D341Med (cell line): ENCODE measurements at places on chromosomes 5 and 9.
A peak's percentile ranks its signal among the peaks of the same experiment; 100 is the strongest.

GRCh38 chr5:65825408-65826328, 100.7 kb upstream of the ERBIN start:
- DNase-seq: no peak

- DNase-seq: no peak
These were observed 111.1 kb downstream of the RGS3 start for GRCh38 chr9:113574441-113575262.

GRCh38 chr5:150299571-150300327, 3.0 kb downstream of the ARSI start:
- no peak for DNase-seq

DNA sequence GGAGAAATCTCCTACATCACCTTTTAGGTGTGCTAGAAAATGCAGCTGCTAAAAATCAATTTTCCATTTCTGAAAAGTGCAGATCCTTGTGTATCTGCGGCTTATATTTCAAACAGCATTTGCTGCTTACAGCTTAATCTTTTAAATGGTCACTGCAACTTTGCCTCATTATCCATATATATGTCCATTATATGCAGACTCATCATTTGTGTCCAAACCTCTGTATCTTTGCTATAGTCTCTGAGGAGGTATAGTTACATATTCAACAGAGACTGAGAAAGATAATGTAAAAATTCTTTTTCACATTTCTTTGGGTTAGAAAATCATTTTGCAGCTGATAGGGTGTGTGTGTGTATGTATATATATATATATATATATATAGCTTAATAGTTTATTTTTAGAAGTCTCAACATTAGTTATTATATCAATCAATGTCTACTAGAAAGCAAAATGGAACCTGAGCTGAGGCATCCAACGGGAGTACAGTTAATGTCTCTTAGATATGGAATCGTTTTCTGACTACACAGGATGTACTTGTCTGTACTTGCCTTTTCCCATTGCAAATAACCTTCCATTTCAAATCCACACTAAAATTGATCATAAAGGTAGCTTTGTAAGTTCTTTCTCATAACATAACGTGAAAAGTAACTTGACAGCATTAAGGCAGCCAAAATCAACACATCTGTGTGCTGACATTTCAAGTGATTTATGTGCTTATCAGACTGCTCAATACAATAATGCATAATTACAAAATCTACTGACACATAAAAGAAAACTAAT, 267.0 kb upstream of the HAPLN1 start:
- no peak for DNase-seq

DNA sequence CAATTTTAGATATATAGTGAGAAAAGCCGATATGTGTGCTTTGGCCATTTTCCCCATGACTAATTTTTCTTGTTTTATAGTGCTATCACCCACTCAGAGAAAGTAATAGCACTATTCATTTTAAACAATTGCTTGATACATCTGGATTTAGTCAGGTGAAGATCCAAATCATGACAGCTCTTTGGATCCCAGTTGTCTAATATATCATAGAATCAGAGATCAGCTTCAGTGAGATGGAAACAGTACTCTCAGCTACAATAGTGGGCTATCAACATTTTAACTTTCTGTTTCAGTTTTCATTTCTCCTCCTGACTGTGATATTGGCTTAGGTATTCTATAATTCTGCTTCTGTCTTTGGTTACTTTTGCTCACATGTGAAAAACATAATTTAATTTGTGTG, 38.7 kb downstream of the VCAN start:
- no peak for DNase-seq

DNA sequence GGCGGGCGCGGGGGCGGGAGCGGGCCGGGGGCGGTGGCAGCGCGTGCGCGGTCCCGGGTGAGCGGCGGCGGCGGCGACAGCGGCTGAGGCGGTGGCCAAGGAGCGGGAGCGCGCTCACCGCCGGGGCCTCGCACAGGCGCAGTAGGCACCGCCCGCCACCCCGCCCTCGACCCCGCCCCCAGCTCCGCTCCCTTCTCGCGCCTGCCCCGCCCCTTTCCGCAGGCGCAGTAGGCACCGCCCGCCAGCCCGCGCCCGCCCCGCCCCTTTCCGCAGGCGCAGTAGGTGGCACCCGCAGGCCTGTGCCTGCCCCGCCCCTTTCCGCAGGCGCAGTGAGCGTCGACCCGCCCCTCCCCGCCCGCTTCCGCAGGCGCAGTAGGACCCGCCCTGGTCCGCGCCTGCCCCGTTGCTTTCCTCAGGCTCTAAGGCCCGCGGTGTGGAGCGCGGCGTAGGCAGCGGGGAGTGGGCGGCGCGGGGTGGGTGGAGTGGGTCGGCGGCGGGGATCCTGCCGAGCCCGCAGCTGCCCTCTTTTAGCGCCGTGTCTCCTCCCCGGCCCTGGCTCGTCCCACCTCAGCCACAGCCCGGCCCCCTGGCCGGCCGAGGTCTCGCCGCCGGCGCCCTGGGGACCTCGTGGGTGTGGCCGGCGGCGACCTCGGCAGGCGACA, at the start of gene CAMSAP1:
Gene CAMSAP1 (minus strand): TSS at position 116 of the 662 bp plus-strand sequence. CDS start 387 bp downstream, outside the sequence.
- DNase-seq: peak; percentile 99

- DNase-seq: no peak
These were observed 167.3 kb upstream of the MOCS2 start for GRCh38 chr5:53276825-53277224.

DNA sequence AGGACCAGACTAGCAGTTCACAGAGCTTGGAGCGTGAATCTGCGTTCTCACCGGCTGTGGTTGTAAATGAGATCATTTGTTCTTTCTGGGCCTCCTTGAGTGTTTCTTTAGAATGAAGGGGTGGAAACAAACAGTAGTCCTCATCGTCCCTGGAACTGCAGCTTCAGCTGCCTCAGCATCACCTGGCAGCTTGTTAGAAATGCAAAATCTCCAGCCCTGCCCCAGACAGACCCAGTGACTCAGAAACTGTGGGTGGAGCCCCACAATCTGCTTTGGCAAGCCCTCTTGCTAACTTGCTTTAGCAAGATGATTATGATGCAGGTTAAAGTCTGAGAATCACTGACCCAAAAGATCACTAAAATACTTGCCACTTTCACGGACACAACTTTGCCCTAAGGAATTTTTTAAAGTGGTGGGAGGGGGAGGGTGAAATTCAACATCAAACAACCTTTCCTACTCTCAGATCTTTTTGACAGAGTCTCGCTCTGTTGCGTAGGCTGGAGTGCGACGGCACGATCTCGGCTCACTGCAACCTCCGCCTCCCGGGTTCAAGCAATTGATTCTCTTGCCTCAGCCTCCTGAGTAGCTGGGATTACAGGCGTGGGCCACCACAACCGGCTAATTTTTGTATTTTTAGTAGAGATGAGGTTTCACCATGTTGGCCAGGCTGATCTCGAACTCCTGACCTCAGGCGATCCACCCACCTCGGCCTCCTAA, 86.0 kb downstream of the BRINP1 start:
- no peak for DNase-seq

GRCh38 chr5:148799737-148800527, 26.5 kb upstream of the ADRB2 start:
- no peak for DNase-seq

GRCh38 chr5:105506692-105507277, 1944.2 kb upstream of the NUDT12 start:
- DNase-seq: peak; percentile 50

GRCh38 chr9:18726546-18726945, 252.6 kb downstream of the ADAMTSL1 start:
- DNase-seq: no peak

- DNase-seq: peak; percentile 55
These were observed 211.3 kb downstream of the FAM114A2 start for GRCh38 chr5:153827397-153827796.

DNA sequence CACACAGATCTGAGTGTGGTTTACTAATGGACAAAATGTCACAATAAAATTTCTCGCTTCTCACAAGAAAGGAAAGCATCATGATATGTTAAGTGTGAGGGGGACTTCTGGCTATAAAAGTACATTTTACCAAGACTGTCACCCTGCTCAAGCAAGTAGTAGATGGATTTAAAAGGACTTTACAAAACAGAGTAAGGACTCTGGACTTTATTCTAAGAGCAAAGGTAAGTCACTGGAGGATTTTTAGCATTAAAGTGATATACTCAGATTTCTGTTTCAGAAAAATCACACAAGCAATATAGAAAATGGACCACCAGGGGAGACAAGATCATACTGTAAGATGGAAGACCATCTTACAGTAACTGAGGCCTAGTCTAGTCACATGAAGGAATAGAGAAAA, 19.7 kb downstream of the FANCC start:
- no peak for DNase-seq

DNA sequence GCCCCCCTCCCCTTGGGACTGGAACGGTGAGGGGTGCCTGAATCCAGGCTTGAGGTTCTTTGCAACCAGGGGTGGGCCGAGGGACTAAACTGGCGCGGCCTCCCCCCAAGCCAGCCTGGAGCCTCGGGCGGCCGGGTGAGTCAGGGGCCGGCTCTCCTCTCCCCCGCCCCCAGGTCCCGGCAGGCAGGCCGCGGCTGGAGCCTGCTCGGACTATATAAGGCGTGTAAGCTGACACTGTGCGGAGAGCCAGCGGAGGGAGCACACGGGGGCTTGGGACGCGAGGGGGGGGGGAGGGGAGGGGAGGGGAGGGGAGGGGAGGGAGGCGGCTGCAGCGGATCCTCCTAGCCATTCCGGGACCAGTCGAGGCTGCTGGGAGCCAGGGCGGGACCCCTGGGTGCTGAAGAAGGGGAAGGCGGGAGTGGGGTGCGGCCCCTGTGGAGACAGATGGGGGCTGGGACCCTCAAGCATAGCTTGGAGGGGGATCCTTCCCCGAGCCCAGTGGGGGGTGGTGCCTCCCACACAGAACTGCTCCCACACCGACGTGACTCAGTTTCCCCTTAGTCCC, 595 bp downstream of the PDLIM7 start:
- peak; percentile 83 for DNase-seq

GRCh38 chr5:171137768-171138525, 171.1 kb upstream of the TLX3 start:
- no peak for DNase-seq

DNA sequence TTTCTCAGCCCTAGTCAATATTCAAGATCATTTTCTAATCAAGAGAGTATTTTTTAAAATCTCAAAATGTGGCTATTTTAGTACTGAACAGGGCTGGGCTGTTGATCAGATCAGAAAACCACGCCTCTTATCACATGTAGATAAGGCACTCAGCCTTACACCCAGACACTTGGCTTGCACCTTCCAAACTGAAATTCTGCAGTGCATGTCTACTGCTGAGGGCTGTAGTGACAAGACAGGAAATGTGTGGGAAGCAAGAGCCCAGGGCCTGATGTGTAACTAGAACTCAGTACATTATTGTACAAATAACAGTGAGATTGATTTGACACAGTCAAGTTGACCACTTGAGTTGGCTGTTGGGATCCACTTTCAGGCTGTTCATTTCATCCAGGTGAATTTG, 48.6 kb downstream of the UBE2QL1 start:
- DNase-seq: no peak

GRCh38 chr5:137492331-137492730, 6.8 kb downstream of the SPOCK1 start:
- no peak for DNase-seq

DNA sequence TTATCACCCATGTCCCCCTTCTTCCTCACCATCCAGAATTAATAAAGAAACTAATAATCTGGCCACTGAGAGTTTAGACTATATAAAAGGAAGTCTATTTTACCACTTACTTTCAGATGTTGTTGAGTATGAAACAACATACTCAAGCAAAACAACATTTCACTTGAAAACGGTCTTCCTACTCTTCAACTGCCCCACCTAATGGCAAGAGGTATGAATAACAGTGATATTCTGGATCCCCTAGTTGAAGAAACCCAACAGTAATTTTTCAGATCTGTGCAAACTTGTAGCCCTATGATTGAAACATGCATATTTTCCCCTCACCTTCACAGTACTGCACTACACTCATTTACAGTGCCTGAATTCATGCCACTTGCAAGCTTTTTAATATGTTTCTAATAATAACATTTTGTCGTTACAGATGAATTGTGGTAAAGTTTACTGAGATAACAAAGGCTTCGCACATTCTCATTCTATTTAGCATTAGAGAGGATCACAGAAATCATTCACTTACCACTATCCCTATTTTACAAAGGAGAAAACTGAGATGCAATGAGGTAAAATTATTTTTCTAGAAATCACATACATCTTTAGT, 267.9 kb upstream of the PDE4D start:
- peak; percentile 29 for DNase-seq

DNA sequence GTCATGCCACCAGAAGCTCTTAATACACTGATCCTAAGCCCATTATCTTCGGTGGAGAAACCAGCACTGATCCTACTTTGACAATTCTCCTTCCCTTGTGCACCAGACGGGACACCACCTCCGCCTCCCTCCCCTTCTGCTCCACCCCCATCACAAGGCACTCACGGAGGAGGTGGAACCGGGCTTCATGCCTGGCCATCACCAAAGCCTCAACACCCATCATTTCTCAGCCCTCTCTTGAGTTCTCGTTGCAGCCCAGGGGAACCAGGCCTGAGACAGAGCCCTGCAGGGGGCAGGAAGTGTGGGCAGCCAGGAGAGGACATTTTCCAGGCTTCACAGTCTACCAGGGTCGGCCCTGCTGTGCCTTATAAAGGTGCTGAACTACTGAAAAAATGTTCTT, 160.5 kb downstream of the GOLPH3 start:
- DNase-seq: peak; percentile 53

DNA sequence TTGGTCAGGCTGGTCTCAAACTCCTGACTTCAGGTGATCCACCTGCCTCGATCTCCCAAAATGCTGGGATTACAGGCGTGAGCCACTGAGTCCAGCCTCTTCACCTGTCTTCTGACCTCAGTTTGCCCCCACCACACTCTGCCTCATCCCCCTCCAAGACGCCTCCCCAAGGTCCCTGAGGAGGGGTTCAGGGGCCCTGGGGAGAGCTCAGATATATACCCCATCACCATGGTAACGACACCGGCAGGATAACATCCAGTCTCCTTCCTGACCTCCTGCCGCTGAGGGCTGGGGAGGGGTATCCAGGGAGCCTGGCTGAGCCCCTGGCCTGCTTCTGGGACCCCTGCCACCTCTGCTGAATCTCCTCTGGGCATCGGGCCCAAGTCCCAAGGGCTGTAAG, 19.7 kb upstream of the PSD2 start:
- no peak for DNase-seq

DNA sequence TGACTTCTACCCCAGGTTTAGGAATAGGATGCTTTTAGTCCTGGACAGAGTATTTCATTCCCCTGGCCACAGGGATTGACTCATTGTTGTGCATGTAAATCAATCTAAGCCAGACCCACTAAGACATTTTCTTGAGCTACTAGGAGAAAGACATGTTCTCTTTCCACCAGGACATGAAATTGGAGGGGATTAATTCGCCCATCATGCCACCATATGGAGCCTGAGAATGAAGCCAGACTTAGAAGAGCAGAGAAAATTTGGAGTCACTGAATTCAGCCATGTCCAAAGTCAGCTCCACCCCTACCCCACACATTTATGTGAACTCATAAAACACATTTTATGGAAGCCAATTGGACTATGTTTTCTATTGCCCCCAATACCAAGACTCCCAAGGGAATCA, 322.5 kb downstream of the NFIB start:
- DNase-seq: no peak

- no peak for DNase-seq
These were observed 32.5 kb downstream of the FAM240B start for GRCh38 chr9:38687389-38687842.
